HFF-Myc (cell line): ENCODE measurements at places on chromosomes 16 and 17.

- DNase-seq: no peak
These were observed 19.9 kb upstream of the SLC16A5 start for GRCh38 chr17:75067856-75068255.

DNA sequence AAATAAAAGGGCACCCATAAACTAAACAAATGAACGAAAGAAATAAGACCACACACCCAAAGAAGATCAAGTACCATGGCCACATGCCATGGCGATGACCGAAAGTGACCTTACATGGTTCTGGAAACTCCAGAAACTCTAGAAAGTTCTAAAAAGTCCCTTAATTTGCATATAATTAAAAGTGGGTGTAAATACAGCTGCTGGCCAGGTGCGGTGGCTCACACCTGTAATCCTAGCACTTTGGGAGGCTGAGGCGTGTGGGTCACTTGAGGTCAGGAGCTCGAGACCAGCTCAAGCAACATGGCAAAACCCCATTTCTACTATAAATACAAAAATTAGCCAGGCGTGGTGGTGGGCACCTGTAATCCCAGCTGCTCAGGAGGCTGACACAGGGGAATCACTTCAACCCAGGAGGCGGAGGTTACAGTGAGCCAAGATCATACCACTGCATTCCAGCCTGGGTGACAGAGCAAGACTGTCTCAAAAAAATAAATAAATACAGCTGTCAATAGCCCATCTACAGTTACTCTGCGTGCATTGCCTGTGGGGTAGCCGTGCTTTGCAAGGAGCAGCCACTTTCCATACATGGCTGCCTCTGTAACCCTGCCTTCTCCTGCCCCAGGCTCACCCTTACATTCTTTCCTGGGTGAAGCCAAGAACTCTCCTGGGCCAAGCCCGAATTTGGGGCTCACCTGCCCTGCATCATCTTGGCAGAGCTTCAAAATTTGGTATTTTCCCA is 7.2 kb upstream of the ZNF778 start:
- DNase-seq: no peak

DNA sequence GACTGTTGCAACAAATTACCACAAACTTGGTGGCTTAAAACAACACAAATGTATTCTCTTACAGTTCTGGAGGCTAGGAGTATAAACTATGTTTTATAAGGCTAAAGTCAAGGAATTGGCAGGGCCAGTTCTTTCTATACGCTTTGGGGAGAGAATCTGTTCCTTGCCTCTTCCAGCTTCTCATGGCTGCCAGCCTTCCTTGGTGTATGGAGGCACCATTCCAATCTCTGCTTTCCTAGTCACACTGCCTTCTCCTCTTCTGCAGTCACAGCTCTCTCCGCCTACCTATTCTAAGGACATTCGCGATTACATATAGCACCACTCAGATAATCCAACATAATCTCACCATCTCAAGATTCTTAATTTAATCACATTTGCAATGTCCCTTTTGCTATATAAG is 140.4 kb upstream of the GNAO1 start:
- DNase-seq: no peak

- DNase-seq: no peak
These were observed 7.0 kb upstream of the MILR1 start for GRCh38 chr17:64441772-64442540.

GRCh38 chr17:61815863-61816503 is 47.3 kb downstream of the BRIP1 start:
- no peak for DNase-seq

DNA sequence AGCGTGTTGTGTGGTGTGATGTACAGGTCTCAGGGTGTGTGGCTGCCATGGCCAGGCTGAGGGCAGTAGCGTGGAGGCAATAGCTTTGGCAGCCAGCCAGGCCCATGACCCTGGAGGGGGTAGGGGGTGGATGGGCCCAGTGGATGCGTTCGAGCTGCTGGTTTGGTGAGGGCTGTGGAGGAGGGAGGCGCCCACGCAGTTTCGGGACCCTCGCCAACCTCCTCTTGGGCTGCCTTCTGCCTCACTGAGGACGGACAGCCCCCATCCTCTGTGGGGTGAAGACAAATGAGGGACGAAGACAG is 238.6 kb upstream of the GSE1 start:
- no peak for DNase-seq

DNA sequence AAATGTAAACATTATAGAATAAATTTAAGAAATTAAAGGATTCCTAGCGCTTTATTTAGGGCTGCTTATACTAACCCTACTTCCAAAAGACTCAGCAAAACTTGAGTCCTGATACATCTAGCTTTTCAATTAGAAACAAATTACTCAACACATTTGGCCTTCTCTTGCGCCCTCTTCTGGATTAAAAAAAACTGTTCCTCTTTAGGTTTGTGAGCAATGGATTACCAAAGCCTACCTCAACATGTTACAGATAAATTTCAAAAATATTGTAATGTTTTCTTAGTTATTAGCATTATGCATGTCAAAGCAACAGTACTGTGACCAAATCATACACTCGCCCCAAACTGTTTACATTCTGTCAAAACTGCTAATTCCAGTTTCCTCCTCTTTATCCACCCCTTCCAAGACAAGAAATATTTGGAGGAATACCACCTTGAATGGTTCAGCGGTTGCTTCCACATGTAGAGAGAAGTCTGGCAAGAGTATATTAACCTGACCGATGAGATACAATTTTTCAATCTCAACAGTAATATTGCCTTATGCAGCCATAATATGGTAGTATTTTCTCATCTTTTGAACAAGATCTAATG is 2.7 kb downstream of the NUFIP2 start:
- DNase-seq: peak; percentile 47

- no peak for DNase-seq
These were observed 55.5 kb upstream of the IL34 start for GRCh38 chr16:70590722-70591415.

DNA sequence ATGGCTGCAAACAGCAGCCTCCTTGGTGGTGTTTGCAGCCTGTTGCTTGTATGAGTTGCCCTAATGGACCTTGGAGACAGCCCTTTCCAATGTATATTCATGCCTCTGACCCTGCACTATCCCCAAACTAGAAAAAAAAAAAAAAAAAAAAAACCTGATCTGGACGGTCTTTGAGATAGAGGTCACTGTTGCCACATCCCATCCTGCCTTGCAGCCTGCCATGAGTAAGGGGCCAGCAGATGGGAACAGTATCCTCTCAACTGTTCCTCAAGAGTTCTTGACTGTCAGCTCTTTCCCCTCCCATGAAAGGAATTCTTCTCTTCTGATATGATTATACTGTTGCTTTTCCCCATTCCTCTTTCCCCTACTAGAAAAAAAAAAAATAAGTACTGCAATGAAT is 152.4 kb downstream of the SSH2 start:
- DNase-seq: no peak

- DNase-seq: no peak
These were observed 10.3 kb upstream of the BRCA1 start for GRCh38 chr17:43135454-43135819.

GRCh38 chr16:53707671-53708070 is 3.7 kb downstream of the FTO start:
- DNase-seq: no peak

GRCh38 chr17:10316801-10317542 is 55.8 kb downstream of the MYH13 start:
- peak; percentile 59 for DNase-seq
